Prostate gland (tissue), 2 donors: ENCODE measurements at places on chromosomes 1 and 21. TPM values are rescaled to one million over a fixed set of nuclear protein-coding genes. Genes with fewer than 3 reads are reported as not detected.

DNA sequence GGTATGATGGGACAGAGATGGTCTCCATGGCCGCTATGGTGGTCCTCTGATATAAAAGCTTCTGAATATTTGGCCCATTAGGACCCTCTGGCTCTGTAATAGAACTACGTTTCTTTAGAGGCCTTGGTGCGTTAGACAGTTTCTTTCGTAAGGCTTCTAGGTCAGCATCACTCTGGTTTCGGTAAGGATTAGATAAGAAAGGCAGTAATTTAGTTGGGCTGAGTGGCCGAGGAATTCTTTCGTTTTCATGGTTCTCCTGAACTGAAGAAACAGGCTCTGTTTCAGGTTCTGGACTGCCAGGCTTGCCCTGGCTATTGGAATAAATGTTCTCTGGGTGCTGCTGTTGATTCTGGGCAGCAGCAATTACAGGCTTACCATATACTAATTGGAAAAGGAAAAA, 49.5 kb downstream of the TP53BP2 start:
- H3K27ac ChIP-seq: no peak overlapping the region
- H3K4me3 ChIP-seq: no peak overlapping the region
- H3K36me3 ChIP-seq: peaks cover 6% of the 10 kb centered on the region
- DNase-seq: no peak
- no peaks in the 10 kb centered on the region for H3K4me1 ChIP-seq
- H3K27me3 ChIP-seq: no peaks in the 10 kb centered on the region

The PADI3 gene
- total RNA-seq: 0.18 TPM

GRCh38 chr21:45498646-45499000, 43.6 kb downstream of the SLC19A1 start:
- no peaks in the 10 kb centered on the region for H3K27me3 ChIP-seq
- DNase-seq: no peak
- H3K27ac ChIP-seq: no peak overlapping the region
- H3K4me3 ChIP-seq: no peak overlapping the region
- no peaks in the 10 kb centered on the region for H3K36me3 ChIP-seq

DNA sequence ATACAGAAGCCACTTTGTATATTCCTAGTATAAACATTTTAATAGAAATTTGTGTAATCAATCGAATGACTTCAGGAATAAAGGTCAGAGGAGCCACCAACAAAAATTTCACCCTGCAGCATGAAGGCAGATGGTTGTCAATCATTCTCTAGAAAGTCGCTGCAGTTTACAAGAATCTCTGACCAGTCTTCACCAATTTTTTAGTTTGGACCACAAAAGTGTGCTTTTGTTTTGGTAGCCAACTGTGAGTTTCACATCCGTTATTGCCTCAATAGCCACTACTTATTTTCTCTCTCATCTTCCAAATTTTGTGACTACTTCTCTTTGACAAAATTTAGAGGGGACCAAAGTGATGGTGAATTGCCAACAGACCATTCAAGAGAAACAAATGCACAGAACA, 1155.6 kb downstream of the AMY1C start:
- no peak overlapping the region for H3K4me3 ChIP-seq
- DNase-seq: no peak
- no peaks in the 10 kb centered on the region for H3K36me3 ChIP-seq
- H3K27ac ChIP-seq: no peak overlapping the region

The TMEM125 gene
- 29.9 TPM for total RNA-seq
